Hematopoietic multipotent progenitor cell treated with erythropoietin and hydrocortisone succinate and interleukin-3 and kit ligand, for 17 days (in vitro differentiated cells): ENCODE measurements at places on chromosomes 2 and 18.

DNA sequence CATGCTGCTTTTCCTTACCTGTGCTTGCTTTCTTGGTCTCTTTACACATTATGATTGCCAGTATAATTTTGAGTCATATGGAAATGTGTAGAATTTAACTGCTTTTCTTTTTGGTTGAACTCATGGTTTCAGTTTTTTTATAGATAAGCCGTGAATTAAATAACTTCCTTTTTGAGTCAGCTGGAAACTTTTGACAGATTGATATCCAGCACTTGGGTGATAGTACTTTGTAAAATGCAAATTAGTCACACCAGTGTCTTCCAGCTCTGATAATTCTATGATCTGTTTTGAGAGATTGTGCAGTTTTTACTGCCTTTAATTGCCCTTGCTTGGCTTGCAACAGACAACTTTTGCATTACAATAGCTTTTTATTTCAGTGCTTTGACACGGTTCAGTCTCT, 86.4 kb downstream of the NCOA1 start:
- no peak for DNase-seq

- DNase-seq, result no peak
These were observed 110.3 kb upstream of the PKDCC start for GRCh38 chr2:41937464-41937906.

- no peak for DNase-seq
These were observed 29.3 kb downstream of the SOS1 start for GRCh38 chr2:39091543-39091942.

- DNase-seq, result no peak
These were observed 181.7 kb downstream of the ANKRD44 start for GRCh38 chr2:197128897-197129296.

DNA sequence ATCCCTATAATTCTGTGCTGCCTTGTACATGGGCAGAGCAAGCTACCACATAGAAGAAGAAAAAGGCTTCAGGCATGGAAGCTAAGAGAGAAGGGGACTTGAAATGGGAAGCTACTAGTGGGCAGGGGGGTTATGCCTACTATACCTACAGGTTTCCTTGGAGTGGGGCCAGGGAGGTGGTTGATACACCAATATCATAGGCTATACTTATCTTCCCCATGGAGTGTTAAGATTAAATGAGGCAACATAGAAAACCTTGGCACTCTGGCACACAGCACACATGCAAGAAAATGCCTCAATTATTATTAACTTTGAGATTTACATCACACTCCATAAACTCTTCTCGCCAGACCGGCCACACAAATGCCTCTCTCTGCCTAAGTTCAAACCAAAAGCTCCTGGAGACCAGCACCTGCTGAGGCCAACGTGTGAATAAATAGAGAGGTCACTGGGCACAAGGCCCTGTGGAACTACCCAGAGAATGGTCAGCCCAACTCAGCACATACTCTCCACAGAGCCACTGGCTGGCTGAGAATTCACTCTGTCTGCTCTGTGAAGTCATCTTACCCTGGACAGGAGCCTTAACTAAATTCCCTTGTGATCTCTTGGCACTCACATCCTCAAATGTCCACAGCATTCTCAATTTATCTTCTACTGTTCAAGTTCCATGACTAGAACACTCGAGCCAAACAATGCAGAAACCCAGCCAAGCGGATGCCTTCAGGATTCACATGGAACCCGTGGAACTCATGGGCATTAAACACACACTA, 498.7 kb downstream of the BCL11A start:
- no peak for DNase-seq

GRCh38 chr2:202774104-202774503, 97.5 kb downstream of the ICA1L start:
- no peak for DNase-seq

GRCh38 chr2:81050580-81051095, 746.1 kb upstream of the LRRTM1 start:
- DNase-seq, result no peak

DNA sequence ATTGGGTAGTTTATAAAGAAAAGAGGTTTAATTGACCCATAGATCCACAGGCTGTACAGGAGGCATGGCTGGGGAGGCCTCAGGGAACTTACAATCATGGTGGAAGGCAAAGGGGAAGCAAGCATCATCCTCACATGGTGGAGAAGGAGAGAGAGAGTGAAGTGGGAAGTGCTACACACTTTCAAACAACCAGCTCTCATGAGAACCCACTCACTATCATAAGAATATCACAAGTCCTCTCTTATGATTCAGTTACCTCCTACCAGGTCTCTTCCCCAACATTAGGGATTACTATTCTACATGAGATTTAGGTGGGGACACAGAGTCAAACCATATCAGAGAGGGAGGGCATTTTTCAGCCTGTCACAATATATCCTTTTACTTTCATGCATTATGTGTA, 22.7 kb upstream of the DOCK10 start:
- DNase-seq, result no peak
